ENCODE measurements at places on chromosomes 6 and 20.

- DNase-seq, result no peak
These were observed 778 bp downstream of the PSMG4 start for GRCh38 chr6:3259491-3259958.

DNA sequence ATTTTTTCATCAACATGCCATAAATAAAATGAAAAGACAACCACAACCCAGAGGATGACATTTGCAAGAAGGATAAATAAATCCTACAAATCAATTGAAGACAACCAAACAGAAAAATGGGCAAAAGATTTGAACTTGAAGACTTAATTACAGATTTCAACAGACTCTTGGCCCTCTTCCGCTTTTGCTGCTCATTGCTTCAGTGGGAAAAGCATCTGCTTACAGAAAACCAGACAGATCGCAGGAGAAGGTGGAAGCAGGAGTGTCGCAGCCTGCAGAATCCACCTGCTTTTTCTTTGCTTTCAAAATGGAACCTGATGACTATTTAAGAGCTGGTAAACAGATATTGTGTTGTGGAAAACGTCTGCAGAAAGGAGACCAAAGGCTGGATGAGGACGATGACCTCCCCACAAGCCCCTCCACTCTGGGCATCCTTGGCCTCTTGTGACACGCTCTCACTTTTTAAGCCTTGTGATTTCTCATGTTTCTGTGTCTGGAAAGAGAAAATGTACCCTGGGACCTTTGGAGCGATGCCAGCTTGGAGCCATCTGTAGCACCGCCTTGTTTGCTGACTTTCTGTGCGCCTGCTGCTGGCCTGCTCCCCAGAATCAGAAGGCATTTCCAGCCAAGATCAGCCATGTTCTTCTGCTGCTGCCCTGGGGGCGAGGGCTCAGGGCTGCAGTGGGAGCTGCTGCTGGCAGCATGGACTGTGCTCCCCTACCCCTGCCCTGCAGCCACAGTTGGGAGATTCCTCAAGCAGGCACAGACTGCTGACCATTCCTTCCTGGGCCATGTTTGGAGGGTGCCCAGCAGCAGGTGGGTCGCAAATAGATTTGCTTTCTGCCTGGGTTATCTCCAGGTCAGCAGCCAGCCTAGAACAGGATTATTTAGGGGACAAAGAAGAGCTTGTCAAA, 3.6 kb upstream of the CSTL1 start:
- DNase-seq, result no peak

GRCh38 chr20:2255926-2256531, 39.8 kb upstream of the TGM3 start:
- no peak for DNase-seq

DNA sequence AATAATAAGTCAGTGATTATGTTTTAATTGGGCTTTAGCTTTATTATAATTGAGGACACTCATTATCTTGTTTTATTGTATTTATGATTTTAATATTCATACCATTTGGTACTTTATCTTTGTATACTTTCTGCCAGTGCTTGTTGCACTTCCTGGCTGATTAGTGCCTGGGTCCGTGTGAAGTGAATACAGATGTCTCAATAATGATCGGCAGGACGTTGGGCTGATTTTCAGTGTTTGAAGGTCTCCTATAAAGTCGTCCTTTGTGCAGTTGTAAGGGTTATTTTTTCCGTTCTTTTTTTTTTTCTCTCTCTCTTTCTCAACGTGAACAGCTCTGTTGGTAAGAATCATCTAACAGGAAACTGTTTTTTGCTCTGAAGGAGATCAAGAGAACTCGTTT, 450.0 kb upstream of the POU3F2 start:
- no peak for DNase-seq

DNA sequence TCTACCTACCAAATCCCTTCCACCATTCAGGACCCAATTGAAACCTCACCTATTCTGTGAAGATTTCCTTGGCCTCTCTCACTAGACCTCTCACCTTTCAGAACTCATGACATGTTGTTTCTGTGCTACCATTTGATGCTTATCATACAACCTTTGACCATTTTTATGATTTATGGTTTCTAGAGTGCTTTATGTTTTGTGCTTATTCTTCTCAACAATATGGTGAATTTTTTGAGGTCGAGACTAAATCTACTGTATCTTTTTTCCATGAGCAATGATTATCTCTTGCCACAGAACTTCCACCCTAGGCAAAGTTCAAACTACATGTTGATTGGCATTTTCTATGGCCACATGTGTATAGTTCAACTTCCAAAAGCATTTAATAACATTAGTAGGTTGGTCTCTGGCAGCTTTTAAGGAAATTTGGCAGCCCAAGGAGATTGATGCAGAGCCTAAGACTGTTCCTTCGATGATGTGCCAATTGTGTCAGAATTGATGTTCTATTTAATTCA, 84.9 kb downstream of the OLIG3 start:
- no peak for DNase-seq

- no peak for DNase-seq
These were observed 134.8 kb downstream of the GJA10 start for GRCh38 chr6:90028995-90029635.

DNA sequence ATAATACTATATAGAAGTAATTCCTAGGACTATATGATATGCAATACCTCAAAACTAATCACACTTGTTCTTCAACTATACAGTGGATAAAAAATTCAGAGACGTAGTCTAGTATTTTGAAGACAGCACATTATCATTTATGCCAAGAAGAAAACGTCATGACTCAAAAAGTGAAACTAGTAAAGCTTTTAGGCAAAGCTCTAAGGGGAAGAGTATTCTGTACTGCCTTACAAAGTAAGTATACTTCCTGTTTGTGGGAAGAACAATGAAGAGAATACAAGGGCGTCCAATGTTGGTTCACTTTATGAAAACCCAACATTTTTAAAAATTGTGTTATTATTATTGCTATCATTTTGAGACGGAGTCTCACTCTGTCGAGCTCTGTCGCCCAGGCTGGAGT, 27.9 kb downstream of the LOC128125822 start:
- no peak for DNase-seq

DNA sequence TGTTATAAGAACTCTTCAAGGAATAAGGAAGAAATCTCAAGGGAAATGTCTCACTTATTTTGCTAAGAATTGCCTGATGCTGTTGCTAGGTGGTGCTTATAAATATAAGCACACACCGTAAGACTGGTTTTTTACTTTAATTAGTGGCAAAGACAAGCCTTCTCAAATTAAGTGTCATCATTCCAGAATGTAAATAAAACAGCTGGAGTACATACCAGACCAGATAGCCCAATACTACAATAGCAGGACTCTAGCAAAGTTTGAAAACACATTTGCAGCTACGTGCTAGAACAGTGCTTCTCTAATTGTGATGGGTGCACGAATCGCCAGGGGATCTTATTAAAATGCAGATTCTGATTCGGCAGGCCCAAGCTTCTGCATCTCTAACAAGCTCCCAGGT, 6.8 kb downstream of the CNKSR3 start:
- no peak for DNase-seq

DNA sequence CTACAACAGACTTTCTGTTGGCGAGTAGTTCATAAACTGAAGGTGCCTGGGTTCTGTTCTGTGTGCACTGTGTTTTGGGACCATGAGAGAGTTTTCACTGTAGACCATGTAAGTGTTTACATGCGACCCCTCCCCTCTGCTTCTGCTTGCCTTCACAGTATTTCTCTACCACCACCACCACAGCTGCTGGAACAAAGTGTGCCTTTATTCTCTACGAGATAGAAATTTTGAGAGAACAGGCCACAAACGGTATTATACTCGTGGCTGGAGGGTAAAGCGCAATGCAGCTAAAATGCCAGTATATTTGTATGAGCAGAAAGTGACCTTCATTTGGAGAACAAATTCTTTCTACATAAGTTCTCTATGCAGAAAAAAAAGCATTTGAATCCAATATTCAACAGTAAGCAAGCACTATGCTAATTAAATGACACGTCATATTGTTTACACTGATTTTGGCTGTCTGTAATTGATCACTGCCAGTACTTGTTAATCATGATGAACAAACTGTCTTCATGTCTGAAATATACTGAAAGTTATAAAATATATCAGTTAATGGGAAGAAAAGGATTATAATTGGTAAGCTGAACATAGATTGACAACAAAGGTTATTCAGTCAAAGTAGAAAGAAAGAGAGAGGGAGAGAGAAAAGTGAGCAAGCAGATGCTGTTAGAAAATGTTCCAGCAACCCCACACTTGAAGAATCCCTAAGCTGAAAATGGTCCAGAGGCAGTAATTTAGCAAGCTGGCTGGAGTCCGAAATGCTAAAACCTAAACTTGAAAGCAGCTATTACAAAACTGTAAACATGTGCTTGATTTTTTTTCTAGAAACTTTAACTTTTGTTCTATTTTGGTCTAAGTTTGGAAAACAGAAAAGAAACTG, 8.8 kb downstream of the CLDN20 start:
- DNase-seq, result no peak

DNA sequence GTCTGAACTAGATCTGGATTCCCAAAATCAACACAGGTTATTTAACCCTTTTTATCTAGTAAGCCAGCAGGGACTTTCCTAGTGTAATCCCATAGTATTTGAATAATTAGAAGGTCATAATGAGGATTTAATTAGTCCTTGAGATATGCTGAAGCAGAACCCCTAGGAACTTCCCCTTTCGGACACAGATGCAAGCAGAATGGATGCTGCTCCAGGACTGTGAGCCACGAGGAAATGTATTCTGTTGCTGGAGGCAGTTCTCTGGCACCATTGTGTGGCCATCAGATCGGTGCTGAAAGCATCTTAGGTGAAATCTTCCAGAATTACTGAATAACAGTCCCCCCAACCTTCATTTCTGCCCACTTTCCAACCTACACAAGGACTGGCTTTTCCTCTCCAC, 206.9 kb downstream of the TMEM242 start:
- no peak for DNase-seq

- DNase-seq, result no peak
These were observed 168.5 kb upstream of the AKAP12 start for GRCh38 chr6:151071295-151071694.

DNA sequence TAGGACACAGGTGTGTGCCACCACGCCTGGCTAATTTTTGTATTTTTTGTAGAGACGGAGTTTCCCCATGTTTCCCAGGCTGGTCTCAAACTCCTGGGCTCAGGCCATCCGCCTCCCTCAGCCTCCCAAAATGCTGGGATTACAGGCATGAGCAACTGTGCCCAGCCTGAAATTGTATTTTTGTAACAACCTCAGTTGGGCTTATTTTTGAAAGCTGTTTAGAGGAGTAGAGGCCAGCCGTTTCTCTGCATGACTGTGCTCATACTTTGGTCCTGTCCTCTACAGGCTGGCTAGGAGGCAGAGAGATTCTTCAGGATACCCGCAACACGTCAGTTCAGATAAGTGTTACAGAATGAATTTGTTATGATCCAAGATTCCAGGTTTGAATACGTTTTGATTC, 22.1 kb downstream of the CAGE1 start:
- no peak for DNase-seq

DNA sequence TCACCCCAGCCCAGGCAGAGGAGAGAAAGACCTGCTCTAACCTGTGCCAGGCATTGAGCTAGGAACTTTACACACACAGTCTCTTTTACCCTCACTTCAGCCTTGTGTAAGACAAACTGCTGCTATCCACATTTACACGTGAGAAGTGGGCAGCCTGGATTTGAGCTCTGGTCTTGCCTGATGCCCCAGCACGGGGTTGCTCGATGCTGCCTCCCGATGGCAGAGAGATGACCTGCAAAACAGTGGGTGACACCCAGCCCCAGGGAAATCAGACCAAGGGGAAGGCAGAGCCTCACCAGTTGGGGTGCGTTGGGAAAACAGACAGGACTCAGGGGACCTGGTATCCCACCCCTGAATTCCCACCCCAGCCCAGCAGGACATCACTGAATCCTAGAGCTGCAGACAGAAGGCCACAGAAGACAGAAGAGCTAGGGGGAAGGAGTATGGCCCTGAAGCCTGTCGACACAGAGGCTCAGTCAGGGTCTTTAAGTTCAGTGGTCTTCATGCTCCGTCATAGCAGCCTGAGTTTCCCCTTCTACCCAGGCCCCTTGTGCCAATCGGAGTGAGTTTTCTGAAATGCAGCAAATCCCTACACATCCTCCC, 990 bp downstream of the BPI start:
- DNase-seq, result peak; percentile 25

GRCh38 chr6:119205911-119206618, 127.6 kb upstream of the FAM184A start:
- DNase-seq, result no peak

- peak; percentile 15 for DNase-seq
These were observed 56.7 kb downstream of the TRERF1 start for GRCh38 chr6:42394881-42395620.

GRCh38 chr6:75842732-75843131, 93.7 kb downstream of the MYO6 start:
- DNase-seq, result no peak

DNA sequence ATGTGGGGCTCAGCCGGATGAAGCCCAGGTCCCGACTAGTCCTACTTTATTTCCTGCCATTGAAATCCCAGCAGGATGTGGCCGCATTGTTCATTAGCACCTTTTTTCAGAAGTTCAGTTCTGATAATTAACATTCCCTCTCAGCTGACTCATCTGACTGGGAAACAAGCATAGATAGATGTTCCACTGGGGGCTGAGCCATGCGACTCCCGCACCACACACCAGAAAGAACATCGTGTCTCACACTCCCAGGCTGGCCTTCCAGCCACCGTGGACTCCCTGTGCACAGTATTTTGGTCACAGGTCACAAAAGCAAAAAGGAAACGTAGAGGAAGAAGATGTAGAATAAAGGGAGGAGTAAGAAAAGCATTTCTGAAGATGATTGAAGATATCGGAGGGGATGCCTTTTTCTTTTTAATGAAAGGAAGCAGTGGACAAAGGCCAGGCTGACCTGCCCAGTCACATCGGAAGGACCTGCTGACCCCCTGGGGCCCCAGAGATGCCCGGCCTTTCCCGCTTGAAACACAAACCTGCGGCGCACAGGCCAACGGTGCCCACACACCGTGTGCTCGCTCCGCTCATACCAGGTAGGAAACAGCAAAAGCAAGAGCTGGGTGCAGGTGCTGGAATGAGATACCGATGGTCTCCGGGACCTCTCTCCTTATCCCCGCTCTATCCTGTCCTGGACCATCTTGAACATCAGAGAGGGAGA, 11.8 kb downstream of the RPS6KA2 start:
- no peak for DNase-seq

DNA sequence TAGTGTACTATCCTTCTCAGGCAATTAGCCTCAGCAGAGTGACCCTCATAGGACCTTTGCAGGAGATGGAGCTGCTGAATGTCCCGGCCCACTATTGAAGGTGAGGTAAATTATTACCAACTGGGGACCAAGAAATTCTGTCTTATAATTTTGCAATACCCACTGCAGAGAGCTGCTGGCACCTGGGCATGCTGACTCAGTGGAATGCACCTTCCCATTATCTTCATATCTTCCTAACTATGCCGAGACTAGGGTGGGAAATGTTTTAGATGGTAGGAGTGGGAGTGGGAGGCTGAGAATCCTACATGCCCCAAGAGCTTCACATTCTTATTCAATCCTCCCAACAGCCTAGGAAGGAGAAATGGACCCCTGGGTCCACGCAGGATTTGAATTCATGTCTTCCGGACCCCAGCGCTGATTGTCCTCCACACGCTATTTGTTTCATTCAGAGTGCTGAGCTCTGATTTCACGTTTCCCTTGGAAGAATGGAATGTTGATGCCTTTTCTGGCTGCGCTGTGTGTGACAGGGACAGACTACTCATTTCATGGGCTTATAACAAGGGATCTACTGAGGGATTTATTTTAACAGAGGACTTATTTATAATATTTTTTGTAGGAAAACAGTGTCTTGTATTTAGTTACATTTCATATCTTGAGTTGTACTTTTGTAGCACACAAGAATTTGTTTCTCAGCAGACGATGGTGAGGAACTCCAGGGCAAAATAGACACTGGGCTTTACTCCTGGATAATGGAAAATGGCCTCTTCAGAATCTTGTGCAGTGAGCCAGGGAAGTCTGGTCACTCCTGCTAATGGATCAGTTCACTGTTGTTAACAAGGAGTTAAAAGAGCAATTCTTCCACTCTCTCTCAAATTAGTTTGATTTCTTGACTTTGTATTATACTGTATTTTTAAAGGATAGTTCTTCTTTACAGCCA, 66.4 kb downstream of the FYN start:
- no peak for DNase-seq

All from frontal cortex (tissue), 4 donors.